Fibroblast of skin of right biceps (primary cell): ENCODE measurements at places on chromosomes 1 and 21.

DNA sequence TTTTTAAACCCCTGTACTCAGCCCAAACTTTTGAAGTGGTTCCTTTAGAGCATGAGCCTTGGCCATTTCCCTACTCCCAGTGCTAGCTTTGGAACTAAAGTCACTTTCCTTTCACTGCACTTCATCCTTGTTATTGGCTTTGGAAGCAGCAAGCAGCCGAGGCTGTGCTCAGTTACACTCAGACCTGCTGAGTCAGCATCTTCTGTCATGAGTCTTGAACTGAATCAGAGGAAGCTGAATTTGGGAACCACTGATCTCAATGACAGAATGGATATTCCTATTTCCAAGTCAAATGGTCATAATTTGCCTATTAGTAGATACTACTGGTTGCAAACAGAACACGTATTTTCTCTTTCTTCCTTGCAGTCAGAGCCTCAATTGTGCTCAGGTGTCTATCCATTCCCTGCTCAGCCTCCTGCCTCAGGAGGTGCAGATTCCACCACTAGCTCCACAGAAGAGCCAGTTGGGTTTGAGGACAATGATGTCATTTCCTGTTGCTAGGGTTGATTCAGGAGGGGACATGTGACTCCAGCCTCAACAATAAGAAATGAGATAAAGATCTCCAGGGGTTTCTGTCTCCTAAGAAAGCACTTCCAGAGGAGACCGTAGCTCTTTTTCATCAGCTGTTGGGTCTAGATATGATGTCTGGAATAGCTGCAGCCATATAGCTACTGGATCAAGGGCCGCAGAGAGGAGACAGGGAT is 44.9 kb upstream of the NTPCR start:
- peak; percentile 25 for DNase-seq

- no peak for DNase-seq
Measured at GRCh38 chr1:25544819-25545218, 1.4 kb downstream of the LDLRAP1 start.

GRCh38 chr1:20837554-20838192 is 50.6 kb upstream of the HP1BP3 start:
- no peak for DNase-seq

GRCh38 chr1:74693473-74693872 is 19.9 kb upstream of the ERICH3 start:
- peak; percentile 13 for DNase-seq

DNA sequence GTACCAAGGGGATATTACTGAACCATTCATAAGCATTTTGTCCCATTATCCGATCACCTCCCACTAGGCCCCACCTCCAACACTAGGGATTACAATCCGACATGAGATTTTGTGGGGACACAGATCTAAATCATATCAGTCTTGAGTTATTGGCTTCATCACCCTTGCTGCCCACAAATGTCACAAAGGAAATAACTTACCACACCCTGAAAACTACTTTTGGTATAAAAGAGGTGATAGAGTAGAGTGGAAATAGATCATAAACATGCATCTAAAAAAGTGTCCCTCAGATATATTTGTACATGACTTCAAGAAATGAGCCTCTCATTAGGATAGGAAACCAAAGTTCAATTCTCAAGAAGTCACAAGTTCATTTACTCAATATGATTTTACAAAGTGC is 22.6 kb upstream of the FCRL3 start:
- no peak for DNase-seq

DNA sequence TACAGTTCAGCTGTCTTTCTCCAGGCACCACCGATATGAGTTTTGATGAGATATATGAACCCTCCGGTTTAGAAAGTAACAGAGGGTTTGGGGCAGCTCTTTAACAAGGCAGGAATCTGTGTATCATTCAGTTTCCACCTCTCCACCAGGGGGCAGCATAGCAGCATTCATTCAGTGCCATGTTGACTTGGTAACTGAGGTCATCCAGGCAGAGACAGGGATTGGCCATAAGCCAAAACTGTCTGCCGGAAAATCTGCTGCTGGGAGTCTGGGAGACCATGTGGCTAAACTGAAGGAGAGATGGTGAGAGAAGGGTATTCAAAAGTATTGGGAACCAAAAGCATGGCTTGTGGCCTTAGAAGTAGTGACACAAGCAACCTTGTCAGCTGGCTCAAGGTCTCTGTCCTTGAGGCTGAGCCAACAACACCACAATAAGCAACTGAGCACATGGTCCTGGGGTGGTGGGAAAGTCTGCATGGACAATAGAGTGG is 98.5 kb downstream of the LMX1A start:
- DNase-seq, result peak; percentile 63

DNA sequence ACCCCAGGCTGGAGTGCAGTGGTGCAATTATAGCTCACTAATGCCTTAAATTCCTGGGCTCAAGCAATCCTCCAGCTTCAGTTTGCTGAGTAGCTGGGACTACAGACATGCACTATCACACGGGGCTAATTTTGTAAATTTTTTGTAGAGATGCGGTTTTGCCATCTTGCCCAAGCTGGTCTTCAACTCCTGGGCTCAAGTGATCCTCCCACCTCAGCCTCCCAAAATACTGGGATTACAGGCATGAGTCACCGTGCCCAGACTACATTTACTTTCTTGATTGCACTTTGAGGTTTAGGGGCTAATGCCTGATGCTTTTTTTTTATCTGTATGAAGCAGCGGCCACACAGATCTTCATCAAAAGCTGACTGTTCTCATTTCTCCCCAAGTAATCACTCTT is 124.6 kb downstream of the KIF26B start:
- DNase-seq, result no peak

DNA sequence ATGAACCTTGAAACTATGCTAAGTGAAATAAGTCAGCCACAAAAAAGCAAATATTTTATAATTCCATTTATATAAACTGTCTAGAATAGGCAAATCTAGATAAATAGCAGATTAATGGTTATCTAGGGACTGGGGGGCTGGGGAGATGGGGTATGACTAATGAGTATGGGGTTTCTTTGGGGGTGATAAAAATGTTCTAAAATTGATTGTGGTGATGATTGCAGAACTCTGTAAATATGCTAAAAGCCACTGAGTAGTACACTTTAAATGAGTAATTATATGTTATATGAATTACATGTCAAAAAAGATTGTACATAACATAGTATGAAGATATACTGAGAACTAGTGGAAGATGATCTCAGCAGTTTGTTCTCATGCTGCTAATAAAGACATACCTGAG is 675.0 kb downstream of the KIF26B start:
- peak; percentile 75 for DNase-seq

DNA sequence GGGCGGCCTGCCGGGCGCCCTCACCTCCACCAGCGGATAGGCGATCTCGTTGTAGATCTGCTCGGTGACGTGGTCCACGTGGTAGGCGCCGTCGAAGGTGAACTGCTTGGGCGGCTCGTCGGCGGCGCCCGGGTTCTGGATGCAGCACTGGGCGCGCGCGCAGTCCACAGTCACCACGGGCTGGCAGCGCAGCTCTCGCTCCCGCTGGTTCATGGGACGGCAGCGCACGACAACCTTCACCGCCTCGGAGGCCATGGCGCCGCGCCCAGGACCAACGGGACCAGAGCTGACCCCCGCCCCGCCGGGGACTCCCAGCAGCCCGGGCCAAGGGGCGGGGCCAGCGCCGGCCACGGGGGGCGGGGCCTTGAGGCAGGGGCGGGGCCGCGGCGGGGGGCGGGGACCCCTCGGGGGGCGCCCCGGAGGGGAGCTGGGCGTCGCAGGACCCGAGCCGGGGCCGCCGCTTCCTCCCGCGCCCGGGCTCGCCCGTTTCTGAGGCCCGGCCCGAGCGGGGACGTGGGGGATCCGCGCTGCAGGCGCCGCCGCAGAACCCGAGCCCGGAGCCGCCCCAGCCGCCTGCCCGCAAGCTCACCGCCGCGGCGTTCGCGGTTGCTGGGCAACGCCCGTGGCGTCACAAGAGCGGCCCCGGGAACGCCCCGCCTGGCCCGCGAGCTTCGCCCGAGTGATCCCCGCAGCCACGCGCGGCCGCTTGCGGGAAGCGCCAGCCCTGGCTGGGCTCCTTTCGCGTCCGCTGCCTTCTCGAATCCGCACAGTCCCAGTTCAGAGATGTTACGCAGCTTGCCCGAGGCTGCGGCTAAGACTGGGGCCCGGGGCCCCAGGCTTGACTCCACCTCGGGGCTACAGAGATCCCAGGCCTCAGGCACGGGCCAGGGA is at the start of gene KIF17:
Gene KIF17, minus strand, starts transcription at position 556 of the 891 bp plus-strand sequence. Its CDS starts 301 bp downstream, at position 255.
- peak; percentile 70 for DNase-seq

GRCh38 chr1:37362594-37363385 is 111.6 kb upstream of the ZC3H12A start:
- no peak for DNase-seq
